Brain microvascular endothelial cell (primary cell): ENCODE measurements at places on chromosomes 12 and 14.
A peak's percentile ranks its signal among the peaks of the same experiment; 100 is the strongest.

- peak; percentile 89 for DNase-seq
These were observed 22.7 kb downstream of the CLIP1 start for GRCh38 chr12:122399592-122400373.

- DNase-seq = peak; percentile 78
These were observed 572.0 kb upstream of the ATP2B1 start for GRCh38 chr12:90280564-90281058.

- DNase-seq = no peak
These were observed 9.2 kb downstream of the ARHGAP9 start for GRCh38 chr12:57470286-57470969.

DNA sequence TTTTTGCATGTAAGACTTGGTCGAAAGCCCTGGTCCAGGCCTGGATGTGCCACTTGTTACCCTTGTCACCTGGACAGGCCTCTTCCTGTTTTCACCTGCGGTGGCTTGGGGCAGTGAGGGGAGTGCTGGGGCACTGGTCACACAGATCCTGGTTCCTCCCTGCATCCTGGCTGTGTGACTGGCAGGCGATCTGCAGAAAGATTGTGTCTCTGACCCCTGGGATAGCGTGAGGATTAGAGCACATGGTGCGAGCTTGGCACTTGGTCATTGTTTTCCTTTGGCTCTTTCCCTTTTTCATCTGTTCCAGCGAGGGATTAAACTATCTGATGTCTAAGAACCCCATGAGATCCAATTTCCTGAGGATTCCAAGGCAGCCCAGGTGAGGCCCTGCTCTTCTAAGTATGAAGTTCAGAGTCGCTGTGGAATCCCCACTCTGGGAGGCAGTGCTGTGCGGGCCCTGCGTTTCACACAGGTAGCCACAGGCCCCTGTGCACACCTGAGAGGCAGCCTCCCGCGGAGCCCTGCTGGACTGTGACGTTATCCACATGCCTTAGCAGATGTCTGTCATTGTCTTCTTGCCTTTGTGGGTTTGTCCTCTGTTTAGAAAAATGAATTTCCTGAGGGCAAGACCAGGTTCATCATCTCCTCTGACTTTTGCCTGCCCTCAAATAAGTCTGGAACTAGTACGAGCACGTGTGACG, 288.4 kb downstream of the CACNA1C start:
- DNase-seq = no peak

DNA sequence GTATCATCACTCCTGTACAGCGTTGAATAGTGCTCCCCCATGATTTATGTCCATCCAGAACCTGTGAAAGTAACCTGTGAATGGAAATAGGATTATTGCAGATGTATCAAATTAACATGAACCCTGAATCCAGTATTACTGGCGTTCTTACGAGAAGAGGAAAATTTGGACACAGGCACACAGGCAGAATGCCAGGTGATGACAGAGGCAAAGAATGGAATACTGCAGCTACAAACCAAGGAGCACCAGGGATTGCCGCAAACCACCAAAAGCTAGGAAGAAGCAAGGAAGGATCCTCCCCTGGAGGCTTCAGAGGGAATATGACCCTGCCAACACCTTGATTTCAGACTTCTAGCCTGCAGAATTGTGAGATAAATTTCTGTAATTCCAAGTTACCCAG, 113.5 kb upstream of the EGLN3 start:
- no peak for DNase-seq

DNA sequence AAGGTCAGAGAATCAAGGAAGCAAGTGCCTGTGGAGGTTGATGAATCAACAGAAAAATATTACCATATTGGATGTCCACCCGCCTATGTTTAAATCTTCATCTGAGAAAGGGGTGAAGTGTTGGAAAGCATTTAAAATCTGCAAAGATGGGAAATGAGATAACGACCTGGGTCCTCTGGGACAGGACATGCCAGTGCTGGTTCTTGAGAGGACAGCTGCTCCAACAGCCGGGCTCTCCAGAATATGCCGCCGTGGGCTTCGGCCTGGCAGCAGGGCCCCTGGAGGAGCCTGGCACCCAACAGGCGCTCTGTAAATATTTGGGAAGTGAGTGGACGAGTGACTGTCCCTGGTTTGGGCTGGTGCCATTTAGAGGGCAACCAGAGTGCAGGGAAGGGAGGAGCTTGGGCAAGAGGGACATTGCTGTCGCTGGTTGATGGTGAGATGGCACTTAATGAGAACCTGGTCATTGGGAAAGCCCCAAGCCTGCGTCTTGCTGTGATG, 129.9 kb downstream of the KCNA5 start:
- no peak for DNase-seq

GRCh38 chr12:111406474-111407376, 1.0 kb downstream of the SH2B3 start:
- DNase-seq = no peak

GRCh38 chr12:122126713-122127597, 47.1 kb downstream of the IL31 start:
- no peak for DNase-seq

DNA sequence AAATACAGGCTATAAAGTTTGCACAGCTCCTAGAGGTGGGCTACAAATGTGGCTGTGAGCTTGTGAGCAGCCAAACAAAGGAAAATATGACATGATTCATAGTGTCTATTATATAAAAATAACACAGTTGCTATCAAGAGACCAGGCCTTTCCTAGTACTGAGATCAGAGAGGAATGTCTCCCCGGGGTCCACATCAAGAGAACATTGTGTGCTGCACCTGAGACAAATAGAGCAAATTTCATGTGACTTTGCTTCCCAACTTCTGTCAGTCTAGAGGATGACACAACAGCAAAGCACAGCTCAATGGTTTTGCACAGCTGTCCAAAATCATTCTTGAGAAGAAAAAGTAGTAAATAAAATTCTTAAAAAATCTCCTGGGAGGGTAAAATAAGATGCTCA, 297.5 kb upstream of the PRKD1 start:
- DNase-seq = peak; percentile 8

DNA sequence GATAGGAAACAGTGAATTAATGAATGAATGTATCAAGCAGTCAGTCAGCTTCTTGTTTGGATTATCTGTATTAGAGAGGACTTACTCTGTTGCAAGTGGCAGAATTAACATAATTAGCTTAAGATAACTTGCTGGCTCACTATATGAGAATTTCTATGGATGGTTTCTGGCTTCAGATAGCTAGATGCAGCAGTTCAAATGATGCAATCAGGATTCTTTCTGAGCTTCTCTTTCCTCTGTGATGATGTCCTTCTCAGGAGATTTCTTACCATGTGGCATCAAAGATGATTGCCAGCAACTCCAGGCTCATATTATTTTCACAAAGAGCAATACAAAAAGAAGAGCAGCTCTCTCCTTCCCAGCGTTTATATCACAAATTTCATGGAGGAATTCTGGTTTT, 30.7 kb downstream of the FRMD6 start:
- no peak for DNase-seq

DNA sequence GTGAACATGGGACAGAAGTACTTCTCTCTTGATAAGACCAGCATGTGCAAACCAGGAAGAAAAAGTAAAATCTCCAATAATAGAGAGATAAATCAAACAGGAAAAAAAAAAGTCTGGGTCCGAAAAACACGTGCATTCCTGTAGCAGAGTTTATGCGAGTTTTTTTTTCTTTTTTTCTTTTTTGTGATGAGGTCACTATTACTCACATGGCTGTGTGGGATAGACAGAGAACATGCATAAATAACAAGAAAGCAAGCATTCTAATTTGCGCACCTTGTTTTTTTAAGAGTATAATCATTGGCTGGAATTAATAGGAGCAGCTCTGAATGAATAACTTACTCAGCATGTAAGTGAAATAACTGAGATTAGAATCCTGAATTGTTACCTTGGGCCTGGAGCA, 91.9 kb upstream of the CPM start:
- DNase-seq = no peak

GRCh38 chr14:33780035-33780434, 170.8 kb downstream of the EGLN3 start:
- no peak for DNase-seq

DNA sequence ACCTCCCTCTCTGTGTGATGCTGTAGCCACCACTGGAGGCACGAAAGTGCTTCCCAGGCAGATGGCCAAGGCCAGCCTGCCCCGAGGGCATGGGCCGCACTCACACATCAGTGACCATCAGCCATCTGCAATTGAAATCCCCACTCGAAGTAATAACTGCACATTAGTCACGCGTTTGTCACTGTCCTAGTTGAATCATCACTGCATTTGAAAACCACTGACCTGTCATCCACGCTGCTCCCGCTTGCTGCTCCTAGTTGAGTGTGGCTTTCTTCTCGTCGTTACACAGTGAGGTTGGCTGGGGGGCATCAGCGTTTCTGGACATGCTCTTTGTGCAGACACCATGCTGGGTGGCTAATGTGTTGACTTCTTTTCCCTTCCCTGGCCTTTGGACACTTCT, 176.1 kb downstream of the ADGRD1 start:
- DNase-seq = no peak

DNA sequence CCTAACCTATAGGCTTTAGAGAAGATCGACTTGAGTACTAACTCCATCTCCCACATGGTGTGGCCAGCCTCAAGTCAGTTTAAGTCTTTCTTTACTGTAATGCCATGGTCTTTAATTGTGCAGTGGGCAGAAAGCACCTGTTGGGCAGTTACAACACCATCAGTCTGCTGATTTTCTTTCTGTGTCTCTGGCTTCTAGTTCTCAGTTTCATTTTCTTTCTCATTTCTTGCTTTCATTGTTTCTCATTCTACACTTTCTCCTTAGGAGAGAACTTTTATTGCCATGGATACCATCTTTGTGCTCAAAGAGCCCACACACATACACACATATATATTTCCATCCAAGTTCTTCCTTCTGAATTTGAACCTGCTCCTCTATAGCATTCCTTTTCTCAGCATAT, 96.1 kb upstream of the SLC16A7 start:
- no peak for DNase-seq

DNA sequence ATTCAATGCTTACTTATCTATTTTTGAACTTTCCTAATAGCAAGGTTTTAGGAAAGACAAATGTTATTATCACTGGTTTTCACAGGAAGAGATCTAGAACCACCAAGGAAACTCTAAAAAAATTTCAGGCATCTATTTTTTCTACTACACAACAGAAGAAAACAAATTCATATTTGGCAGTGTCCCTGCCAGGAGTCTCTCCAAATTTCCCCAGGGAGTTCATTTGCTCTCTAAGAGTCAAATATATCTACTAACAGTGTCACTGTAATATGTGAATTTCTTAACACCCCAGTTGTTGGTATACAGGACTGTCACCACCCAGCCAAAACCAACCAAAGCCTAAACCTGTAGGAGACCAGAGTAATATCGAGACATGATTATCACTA, 83.4 kb downstream of the STXBP6 start:
- DNase-seq = no peak

GRCh38 chr12:128542844-128543243, 275.9 kb downstream of the TMEM132C start:
- DNase-seq = no peak

DNA sequence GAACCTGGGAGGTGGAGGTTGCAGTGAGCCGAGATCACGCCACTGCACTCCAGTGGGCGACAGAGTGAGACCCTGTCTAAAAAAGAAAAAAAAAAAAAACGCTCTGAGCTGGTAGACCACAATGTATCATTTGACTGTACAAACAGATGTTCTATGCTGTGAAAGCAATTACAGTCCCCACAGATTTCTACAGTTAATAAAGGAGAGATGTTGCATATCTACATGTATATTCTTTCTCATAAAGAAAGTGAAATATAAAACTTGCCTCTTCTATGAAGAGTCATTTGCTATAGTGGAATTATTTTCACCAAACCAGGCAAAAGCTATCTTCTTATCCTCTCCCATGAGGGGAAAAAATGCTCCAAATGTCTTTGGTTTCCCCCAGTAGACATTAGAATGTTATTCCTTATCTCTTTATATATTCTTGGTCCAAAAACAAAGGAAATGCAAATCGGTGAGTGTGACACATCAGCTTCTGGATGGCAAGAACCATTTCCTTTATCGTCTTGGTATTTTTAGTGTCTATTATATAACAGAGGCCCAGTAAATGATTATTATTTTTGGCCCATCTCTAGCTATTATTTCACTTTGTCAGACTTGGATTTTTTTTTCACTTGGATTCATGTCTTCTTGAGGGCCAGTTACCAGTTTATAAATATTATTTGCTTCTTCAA, 230.4 kb downstream of the SSPN start:
- DNase-seq = peak; percentile 36

- DNase-seq = no peak
These were observed 9.6 kb upstream of the TMEM30B start for GRCh38 chr14:61290701-61291100.

DNA sequence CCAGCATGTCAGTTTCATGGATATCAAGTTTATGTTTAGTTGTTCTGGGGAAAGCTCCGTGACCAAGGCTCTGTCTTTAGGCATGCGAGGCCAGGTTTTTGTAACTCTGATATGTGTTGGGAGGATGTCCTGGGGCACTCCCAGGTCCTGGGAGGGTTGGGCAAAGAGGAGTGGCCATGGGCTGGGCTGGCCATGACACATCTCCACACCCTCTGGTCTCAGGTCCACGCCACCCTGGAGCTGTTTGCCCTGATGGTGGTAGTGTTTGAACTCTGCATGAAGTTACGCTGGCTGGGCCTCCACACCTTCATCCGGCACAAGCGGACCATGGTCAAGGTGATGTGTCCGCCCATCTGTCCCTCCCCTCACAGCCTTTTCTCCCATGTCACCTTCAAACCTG, 46.4 kb downstream of the TPCN1 start:
- no peak for DNase-seq

GRCh38 chr12:83700838-83701237, 1014.1 kb downstream of the TMTC2 start:
- DNase-seq = peak; percentile 79

- DNase-seq = no peak
These were observed 7.5 kb upstream of the FOXG1 start for GRCh38 chr14:28758885-28759652.

GRCh38 chr12:52600941-52601481, at the start of gene KRT72:
Gene KRT72 (minus strand): TSS chr12:52601463. CDS start chr12:52601452, 11 bp downstream.
- DNase-seq = no peak

GRCh38 chr12:131015581-131016337, 62.1 kb downstream of the ADGRD1 start:
- DNase-seq = no peak

- DNase-seq = no peak
These were observed 333.1 kb upstream of the FKBP4 start for GRCh38 chr12:2461645-2462044.

DNA sequence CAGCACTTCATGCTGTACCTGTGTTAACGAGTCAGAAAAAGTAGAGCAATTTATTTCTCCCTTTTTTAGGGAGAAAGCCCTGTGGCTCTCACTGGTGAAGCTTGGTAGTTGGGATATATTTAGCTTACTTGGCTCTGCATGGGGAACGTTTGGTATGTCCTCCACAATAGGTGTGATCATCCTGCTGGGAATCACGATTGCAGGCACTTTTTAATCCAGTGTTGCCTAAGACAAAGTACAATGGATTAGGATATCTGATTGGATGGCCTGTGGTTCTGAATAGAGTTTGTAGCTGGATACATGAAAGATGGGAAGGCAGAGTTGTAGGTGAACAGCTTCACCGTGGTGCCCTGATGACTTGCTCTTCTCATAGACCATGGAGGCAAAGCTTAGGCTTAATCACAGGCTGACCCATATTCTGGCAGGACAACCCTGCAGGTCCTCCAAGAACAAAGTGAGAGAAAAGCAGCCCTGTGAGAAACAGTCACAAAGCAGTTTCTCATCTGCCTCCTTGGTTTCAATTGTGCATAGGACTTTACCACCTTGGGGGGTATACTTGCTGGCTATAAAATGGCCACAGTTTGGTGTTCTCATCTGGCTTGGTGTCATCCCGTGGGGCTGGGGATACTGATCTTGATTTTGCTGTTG, 7.5 kb downstream of the RESF1 start:
- no peak for DNase-seq

GRCh38 chr12:113569806-113570205, 98.1 kb upstream of the LHX5 start:
- no peak for DNase-seq

GRCh38 chr14:70881549-70882177, 25.6 kb upstream of the PCNX1 start:
- DNase-seq = no peak
